ENCODE measurements at places on chromosomes 7 and 10.

DNA sequence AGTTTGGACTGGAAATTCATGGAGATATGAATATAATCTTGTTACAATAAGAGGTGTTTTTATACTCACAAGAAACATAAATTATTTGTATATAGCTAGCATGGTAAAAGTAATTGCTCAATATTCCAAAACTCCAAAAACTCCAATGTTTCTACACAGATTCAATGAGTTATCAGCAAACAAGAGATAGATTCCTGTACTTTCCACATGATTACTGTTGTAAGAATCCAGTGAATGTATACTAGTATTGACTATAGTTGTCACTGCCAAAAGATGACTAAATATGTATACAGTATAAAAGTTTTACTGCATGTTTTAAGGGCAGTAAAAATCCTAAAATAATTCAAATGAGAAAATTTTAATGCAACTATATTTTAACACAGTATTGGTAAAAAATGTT, 10.7 kb downstream of the ATOH7 start:
- DNase-seq = no peak

DNA sequence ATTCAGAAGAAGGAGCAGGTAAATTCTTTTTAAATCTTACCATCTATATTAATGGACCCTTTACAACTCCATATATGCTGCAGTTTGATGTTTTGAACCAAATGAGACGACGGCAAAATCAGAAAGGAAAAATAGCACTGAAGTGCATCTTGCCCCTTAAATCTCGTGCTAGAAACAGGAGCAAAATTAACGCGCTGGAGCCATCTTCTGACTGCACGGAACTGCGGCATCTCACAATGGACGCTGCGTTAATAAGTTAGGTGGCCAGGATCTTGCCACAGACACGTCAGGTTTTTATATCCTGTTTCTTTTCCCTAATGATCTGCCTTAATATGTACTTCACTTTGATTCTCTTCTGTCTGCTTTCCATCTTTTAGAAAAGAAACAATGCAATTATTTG, 354.5 kb downstream of the TFEC start:
- DNase-seq = no peak

GRCh38 chr7:135277161-135277560, 43.5 kb downstream of the STRA8 start:
- no peak for DNase-seq

DNA sequence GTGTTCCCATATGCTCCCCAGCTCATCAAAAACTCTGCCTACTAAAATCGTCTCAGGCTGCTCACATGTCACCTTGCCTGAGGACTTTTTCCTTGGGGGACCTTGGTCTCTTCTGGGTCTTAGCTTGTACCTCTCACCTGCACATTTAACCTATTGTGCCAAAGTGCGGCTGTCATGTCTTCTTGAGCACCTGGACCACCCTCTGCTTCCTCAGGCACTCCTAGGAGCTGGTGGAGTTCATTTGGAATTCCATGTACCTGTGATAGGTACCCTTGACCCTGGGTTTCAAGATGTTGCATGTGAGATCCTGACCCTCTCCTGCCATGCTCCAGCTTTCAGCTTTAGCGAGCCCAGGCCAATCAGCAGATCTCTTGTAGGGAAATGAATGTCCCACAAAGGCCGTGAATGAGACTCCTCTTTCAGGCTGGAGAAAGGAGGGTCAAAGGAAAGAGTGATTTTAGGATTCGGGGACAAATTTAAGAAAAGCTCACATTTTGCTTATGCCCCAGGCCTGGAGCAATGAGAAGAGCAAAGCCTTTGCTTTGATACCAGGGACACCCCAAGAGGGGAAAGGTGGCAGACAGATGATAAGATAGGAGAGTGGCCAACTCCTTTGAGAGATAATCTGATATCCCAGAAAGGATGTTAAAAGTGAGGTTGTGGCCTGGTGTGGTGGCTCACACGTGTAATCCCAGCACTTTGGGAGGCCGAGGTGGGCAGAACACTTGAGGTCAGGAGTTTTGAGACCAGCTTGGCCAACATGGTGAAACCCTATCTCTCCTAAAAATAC, 10.6 kb upstream of the DNAJB12 start:
- no peak for DNase-seq

GRCh38 chr7:2244404-2244995, 2.5 kb downstream of the NUDT1 start:
- no peak for DNase-seq

GRCh38 chr10:46250898-46251856, 35.6 kb upstream of the ANTXRL start:
- DNase-seq = no peak

DNA sequence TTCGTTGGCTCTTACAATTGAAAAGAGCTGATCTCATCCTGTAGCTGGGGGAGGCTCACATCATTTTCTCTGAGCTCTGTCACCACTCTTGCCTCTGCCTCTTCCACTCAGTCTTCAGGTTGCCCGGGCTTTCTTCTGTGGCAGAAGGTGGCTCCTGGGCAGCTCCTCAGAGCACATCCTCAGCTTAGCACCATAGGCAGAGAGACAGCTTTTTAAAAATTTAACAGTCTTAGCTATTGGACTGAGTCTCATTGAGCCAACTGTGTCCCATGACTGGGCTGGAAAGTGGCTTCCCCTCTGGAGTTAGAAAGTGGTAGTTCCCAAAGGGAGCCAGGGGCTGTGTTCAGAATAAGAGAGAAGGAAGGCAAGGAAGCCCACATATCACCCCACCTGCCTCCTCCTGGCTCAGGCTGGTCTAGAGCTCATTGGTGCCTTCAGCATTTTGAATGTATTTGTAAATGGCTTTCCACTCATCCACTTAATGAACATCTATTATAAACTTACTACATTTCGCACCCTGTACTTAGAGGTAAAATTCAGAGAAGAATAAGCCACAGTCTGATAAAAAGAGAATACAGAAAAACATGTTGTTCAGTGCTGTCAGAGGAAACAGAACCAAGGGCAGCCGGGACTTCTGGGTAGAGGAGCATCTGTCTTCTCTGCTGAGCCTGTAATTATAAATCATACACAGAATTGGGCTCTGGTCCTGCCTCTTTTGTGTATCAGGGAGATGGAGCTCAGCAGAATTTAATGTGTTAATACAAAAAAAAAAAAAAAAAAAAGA, 119.3 kb downstream of the WDFY4 start:
- DNase-seq = no peak

GRCh38 chr10:104925232-104925851, 284.3 kb downstream of the SORCS3 start:
- no peak for DNase-seq

DNA sequence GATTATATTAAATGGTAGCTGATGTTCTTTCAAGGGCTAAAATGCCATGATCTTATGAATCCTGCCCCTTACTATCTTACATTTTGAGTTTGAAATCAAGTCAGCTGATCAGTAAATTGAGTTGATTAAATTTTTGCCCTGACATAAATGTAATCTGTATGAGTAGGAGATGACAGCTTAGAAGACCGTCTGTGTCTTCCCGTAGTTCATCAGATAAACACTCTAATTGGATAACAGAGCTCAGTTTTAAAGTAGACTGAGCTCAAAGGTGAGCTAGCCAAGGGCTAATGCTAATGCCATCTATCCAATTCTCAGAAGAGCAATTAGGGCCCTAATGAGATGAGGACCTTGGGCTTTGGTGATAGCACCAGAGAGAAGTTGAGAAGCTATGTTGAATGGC, 82.9 kb downstream of the LRRC4 start:
- no peak for DNase-seq

GRCh38 chr10:23063973-23064812, 31.2 kb upstream of the MSRB2 start:
- DNase-seq = no peak

DNA sequence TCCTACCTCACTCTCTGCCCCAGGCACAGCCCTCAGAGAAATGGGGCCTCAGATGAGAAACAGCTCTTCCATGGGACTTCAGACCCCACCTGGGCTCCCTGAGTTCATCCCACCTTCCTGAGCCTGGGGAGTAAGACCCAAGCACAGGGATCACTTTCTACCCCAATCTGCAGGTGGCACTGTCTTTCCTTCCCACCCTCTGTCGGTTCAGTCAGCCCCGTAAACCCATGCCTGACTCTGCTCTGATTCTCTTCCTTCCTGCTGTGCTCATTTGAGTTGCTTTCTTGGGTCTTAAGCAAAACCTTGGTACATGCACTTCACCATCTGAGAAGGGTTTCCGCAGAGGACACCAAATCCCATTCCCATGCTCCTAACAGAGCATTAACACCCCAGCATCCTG, 306.4 kb upstream of the CDC14C start:
- DNase-seq = no peak

DNA sequence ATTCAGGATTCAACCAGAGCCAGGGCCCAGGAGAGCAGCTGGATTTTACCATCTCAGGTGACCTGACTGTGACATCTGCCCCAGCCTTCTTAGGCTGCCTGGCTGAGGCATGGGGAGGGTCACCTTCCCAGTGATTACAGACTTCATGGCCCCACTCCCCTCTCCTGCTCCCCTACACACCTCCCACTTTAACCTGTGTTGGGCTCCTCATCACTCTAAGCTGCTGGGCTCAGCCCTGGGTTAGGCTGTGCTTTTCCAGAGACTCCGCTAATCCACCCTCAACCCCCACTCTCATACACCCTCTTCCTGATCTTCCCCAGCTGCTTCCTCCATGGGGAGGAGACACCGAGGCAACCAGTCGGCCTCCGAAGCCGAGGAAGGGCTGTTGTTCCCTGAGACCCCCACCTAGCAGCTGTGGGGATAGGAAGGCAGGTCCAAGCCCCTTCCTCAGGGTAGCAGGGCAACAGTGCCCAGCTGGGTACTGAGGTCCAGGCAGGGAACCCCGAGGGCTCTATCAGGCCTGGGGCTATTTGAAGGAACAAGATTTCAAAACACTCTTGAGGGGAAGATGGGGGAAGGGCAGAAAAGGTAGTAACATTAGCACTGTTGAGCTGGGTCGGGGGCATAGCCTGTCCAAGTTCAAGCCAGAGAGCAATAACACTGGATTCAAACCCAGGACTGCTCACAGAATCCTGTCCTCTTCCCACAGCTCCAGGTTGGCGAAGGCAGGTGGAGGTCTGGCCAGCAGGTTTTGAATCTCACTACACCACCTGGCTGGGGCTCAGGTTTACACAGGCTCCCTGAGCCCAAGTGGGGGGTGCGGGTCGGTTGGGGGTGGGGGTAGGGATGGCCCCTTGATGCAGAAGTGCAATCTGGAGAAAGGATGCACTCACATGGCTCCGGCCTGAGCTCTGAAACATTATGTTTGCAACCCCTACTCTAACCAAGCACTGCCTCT, 1.8 kb downstream of the IMPDH1 start:
- no peak for DNase-seq

GRCh38 chr7:147298611-147299043, 1182.0 kb downstream of the CNTNAP2 start:
- no peak for DNase-seq

GRCh38 chr7:17085186-17085585, 203.4 kb upstream of the AGR3 start:
- no peak for DNase-seq

DNA sequence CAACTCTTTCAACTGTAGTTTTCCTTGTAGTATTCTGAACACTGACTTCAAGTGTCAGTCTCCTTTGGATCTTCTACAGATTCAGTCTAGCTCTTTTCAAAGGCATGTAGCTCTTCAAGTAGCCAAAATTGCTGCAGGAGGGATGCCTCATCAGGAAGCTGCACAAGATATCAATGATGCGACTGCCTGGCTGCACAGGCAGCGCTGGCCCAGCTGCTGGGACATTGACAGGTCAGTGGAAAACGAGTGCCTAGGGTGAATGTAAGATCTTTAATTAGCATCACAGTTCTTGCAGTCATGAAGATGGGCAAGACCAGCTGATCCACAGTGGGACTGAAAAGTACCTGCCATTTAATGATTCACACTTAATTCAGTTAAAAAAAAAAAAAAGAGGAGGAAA, 167.6 kb downstream of the ANK3 start:
- DNase-seq = no peak

GRCh38 chr7:47893238-47893637, 55.0 kb downstream of the PKD1L1 start:
- no peak for DNase-seq

DNA sequence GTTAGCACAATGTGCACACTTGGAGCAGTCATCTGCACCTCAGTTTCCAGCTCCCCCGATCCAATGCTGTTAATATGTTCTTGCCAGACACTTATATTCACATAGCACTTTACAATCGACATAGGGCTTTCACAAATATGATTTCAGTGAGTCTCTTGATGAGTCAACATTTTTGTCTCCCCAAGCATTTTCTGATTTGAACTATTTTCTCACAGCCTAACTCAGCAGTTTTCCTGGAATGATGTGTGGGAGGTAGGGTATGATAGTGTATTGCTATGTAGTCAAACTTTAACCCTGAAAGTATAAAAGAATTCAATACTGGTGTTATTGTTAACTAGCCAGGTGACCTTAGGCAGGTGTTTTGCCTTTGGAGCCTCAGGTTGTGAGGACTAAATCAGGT, 82.5 kb upstream of the LRGUK start:
- DNase-seq = no peak

- no peak for DNase-seq
These were observed 128.6 kb downstream of the ICA1 start for GRCh38 chr7:8133188-8133848.

DNA sequence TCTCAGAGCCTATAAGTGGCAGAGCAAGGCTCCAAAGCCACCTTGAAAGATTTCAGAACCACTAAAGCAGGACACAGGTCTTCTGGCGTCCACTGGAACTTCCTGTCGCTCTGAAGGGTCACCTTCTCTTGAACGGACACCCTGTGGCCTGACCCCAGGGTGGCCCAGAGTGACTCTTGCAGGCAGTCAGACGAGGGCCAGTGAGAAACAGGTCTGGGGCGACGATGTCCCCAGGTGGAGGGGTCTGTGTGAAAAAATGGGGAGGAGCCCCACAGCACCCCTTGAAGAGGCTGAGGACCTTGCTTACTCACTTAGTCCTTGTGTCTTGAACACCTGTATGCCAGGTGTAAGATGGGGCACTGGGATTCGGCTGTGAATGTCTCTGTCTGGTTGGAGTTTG, 946 bp upstream of the RASGEF1A start:
- DNase-seq = no peak
